ENCODE measurements at places on chromosomes 16 and 17. TPM values are rescaled to one million over a fixed set of nuclear protein-coding genes. Genes with fewer than 3 reads are reported as not detected.

GRCh38 chr17:16926571-16927451, 45.1 kb downstream of the TNFRSF13B start:
- H3K27ac ChIP-seq: no peak overlapping the region
- no peaks in the 10 kb centered on the region for H3K36me3 ChIP-seq
- H3K27me3 ChIP-seq: no peaks in the 10 kb centered on the region
- H3K4me1 ChIP-seq: no peaks in the 10 kb centered on the region

DNA sequence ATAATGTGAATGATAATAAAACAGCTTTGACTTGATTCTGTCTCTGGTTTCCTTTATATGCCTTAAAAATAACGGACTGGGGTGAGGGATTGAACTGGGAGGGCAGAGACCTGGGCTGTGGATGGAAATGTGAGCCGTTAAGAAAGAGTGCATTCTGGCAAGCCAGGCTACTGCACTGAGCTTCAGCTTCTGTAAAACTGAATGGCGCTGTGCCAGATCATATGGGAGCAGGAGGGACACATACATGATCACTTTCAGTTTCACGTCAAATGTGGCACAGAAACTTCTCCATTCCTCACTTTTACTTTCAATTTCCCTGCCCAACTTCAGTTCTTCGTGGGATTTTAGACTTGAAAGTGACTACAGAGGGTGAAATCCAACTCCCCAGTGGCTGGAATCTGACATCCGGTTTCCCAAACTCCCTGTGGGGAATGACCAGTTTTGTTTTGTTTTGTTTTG, 1.1 kb downstream of the MT2A start:
- peaks cover 27% of the 10 kb centered on the region for H3K4me1 ChIP-seq
- DNase-seq: no peak
- no peaks in the 10 kb centered on the region for H3K36me3 ChIP-seq
- peak overlapping the region; percentile 41 for H3K27ac ChIP-seq
- peak overlapping the region; percentile 76 for H3K4me3 ChIP-seq
- no peaks in the 10 kb centered on the region for H3K27me3 ChIP-seq

CHAD gene
- 0.92 TPM for total RNA-seq

SPIRE2 gene
- total RNA-seq: 7.1 TPM

ETV4 gene
- total RNA-seq: 1.3 TPM

Measured in ovary (tissue), 10 donors.